Adrenal gland (tissue), 19 donors: ENCODE measurements at places on chromosomes 13 and 19. TPM values are rescaled to one million over a fixed set of nuclear protein-coding genes. Genes with fewer than 3 reads are reported as not detected.

Gene NLRP7
- not detected for polyA plus RNA-seq

Gene WDR88
- not detected for polyA plus RNA-seq

Gene DHDH
- polyA plus RNA-seq = 0.47 TPM

Gene SBK3
- not detected for polyA plus RNA-seq

Gene FAM83E
- 0.24 TPM for polyA plus RNA-seq

Gene DAND5
- polyA plus RNA-seq = 0.32 TPM

Gene ZNF222
- polyA plus RNA-seq = 4.5 TPM

Gene ZNF728
- polyA plus RNA-seq = 0.35 TPM

Gene IGFLR1
- polyA plus RNA-seq = 32.3 TPM

Gene DCT
- polyA plus RNA-seq = 0.40 TPM

Gene C19orf85
- not detected for polyA plus RNA-seq

Gene SHC2
- polyA plus RNA-seq = 196 TPM

Gene NEK3
- 6.4 TPM for polyA plus RNA-seq

Gene IGFL2
- not detected for polyA plus RNA-seq

Gene NKG7
- 1.2 TPM for polyA plus RNA-seq

Gene KLK10
- polyA plus RNA-seq = 0.34 TPM

Gene RNF225
- polyA plus RNA-seq = not detected

Gene CYP4F8
- not detected for polyA plus RNA-seq

Gene SPIB
- not detected for polyA plus RNA-seq

Gene OR4F17
- not detected for polyA plus RNA-seq

Gene GAS6
- 90.4 TPM for polyA plus RNA-seq

Gene FOXA3
- 0.03 TPM for polyA plus RNA-seq

Gene TSSK6
- 0.37 TPM for polyA plus RNA-seq

Gene OR10H2
- polyA plus RNA-seq = not detected

Gene BIVM
- 32.9 TPM for polyA plus RNA-seq

Gene SIGLEC9
- polyA plus RNA-seq = 7.6 TPM
